Stimulated activated CD4-positive, alpha-beta T cell treated with anti-CD3 and anti-CD28 coated beads, Interleukin-2, amount 100 ng/mL, for 24 hours (primary cell): ENCODE measurements at places on chromosomes 4 and X.
A peak's percentile ranks its signal among the peaks of the same experiment; 100 is the strongest.

GRCh38 chr4:48756689-48757220 lies 23.3 kb downstream of the FRYL start:
- DNase-seq = no peak

GRCh38 chr4:24089851-24090534 lies 200.1 kb upstream of the PPARGC1A start:
- DNase-seq = no peak

DNA sequence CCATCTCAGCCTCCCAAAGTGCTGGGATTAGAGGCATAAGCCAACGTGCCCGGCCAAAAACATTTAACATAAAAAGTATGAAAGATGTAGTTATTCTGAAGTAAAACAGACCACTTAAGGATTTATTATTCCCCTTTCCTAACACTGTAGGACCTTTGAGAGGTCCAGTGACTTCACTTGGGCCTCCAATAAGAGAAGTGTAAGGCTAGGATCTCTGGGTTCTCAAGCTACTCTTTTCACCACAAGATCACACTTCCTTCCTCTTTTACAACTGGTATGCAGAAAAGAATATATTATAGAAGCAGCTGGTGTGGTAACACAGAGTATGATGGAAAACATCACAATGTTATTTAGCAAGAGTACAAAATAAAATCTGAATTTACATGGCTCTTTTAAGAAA lies 30.2 kb upstream of the CCNG2 start:
- no peak for DNase-seq

- DNase-seq = no peak
Measured at GRCh38 chr4:151325949-151326246, 493 bp upstream of the SH3D19 start.

GRCh38 chr4:175453456-175453855 lies 358.6 kb downstream of the GPM6A start:
- no peak for DNase-seq

GRCh38 chr4:174449152-174449551 lies 73.1 kb downstream of the HPGD start:
- no peak for DNase-seq

DNA sequence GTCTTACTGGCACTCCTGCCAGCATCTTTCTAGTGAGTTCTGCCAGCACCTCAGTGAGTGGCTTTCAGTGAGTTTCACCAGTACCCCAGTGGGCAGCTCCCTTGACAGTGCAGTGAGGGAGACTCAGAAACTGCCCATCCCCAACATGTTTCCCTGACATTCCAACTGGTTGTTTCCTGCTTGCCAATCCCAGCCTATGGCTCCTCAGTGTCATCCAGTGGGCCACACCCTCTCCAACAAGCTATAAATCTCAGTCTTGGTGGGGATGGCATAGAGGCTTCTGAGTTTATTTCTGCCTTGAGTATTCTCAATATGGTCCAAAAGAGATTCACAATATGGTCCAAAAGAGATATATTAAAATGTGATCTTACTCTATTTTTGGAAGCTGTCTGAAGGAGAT lies 461.2 kb upstream of the NR3C2 start:
- no peak for DNase-seq

DNA sequence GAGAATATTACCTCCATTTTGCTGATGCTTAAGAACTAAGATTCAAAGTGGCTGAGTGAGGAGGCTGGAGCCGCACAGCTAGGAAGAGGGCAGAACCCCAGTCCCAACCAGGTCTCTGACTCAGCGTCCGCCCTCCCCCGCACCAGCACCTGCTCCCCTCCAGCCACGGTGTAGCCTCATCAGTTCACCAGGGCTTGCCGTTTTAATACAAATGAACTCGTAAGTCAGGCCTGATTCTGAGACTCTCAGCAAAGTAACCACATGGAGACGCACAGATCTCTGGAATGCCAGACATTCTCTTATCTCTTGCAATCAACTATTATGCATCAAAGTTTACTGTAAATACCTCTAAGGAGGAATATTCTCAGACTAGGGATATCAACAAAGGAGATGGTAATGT lies 52.4 kb downstream of the ENPP6 start:
- DNase-seq = no peak

DNA sequence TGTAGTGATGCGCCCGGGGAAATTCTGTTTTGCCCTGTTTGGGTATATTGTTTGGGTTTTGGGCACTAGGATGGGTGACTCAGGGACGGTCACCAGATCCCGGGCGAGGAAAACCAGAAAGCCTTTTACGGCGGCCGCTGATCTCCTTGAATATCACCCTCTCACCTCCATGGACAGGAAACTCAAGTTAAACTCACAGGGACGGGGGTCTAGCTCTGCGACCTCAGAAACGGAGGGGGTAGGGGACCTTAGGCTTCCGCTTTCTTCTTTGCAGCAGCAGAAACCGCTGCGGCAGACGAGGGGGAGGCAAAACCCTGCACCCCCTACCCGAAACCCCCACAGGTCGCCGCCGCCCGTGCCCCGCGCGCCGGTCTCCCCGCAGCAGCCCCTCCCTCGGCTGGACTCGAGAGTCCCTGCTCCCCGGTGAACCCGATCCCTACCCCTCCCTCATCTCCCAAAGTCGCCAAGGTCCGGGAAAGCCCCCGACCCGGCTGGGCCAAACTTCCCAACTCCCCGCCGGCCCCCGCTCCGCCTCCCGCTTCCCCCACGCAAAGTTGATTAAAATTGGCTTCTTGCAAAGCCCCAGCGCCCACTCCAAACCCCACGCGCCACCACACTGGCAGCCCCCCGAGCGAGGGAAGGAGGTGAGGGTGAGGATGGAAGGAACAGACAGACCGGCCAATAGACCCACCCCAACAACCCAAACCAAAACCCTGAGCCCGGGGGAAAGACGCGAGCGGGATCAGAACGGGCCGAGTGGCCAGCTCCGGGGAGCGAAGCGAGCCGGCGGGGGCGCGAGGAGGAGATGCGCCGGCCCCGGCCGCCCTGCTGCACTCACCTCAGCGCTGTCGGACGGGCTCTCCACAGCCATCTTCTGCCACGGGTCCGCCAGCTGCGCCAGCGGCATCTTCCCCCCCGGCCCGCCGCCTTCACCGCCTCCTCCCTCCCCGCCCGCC lies 705 bp downstream of the RPS6KA3 start:
- DNase-seq = peak; percentile 35

DNA sequence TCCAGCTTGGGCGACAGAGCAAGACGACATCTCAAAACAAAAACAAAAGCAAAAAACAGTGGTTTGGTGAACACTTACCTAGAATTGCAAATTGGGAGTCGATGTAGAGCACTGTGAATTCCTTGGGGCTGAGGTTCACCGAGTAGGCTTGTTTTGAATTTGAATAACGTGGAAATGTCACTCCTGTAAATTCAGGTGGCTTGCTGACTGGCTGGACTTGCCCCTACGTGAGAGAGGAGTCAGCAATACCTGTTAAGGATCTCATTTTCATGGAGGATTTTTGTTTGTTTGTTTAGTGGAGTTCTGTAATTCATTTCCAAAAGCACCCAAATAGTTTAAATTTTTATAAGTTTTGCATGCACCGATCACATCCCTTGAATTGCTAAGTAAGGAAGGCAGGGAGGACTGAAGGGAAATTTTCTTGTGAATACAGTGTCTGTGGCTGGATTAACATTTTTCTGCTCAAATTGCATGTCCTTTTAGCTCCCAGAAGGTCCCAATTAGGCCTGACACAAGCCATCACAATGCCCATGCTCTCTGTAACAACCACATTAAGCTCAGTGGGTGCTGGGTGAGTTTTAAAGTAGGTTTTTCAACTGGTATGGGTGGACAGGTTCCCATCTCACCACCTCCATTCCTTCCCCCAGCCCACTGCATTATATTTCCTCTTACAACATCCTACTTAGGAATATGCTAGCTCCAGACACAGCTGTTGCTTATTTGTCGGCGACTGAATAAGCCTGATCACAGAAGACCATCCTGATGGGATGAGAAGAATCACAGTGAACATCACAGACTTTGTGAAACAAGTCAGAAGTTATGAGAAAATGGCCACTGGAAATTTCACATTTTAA lies 58.5 kb upstream of the TTC29 start:
- DNase-seq = no peak

- DNase-seq = no peak
Measured at GRCh38 chr4:27178061-27178460, 317.4 kb downstream of the STIM2 start.

DNA sequence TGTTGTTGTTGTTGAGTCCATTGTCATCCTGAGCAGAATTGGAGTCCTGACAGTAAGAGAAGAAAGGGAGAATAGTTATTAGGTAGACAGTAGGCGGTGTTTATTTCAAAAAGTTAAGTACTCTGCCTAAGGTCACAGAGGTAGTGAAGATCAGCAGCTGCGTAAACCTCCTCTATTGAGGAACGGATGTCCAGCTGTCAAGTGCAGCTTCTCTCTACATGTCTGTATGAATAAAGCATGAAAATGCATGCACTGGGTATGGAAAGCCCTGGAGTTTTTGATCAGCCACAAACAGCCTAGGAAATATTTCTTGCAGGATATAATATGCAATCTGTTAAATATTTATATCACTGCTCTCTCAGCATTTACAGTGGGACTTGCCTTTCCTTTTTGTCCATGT lies 109.4 kb upstream of the CBLL2 start:
- no peak for DNase-seq

DNA sequence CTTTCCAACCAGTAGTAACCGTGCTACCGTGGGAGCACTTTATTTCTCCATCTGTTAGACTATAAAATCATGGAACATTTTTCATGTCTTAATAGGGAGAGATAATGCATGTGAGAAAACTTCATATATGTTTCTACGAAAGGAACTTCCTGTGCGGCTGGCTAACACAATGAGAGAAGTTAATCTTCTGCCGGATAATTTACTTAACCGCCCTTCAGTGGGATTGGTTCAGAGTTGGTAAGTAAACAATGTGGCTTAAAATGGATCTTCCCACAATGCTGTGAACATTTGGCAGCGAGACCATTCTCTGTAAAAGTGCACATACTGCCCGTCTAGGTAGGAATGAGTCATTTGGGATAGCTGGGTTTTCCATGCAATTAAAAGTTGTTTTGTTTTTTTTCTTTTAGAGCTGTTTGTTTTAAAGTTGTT lies 29.6 kb downstream of the PDK3 start:
- DNase-seq = no peak

DNA sequence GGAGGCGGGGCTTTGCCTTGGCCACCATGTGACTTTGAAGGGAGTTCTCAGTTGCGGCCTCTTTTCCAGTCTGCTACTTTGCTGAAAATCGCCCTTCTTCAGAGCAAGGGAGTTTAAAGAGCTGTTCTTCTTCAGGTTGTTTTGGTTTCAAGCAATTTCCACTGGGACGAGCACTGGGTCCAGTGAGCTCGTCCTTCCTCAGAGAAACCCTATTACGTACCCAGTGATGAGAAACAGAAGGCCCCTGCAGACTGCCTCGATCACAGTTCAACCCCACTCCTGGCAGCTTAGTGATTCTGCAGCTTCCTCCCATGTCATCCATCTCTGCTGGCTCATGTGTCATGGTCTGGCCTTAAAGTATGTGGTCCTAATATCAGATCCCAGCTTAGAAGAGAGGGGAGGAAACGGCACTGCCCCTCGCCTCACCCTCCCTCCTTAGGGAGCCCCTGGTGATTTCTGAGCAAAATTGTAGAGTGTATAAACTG lies 7.8 kb upstream of the FAM149A start:
- no peak for DNase-seq

DNA sequence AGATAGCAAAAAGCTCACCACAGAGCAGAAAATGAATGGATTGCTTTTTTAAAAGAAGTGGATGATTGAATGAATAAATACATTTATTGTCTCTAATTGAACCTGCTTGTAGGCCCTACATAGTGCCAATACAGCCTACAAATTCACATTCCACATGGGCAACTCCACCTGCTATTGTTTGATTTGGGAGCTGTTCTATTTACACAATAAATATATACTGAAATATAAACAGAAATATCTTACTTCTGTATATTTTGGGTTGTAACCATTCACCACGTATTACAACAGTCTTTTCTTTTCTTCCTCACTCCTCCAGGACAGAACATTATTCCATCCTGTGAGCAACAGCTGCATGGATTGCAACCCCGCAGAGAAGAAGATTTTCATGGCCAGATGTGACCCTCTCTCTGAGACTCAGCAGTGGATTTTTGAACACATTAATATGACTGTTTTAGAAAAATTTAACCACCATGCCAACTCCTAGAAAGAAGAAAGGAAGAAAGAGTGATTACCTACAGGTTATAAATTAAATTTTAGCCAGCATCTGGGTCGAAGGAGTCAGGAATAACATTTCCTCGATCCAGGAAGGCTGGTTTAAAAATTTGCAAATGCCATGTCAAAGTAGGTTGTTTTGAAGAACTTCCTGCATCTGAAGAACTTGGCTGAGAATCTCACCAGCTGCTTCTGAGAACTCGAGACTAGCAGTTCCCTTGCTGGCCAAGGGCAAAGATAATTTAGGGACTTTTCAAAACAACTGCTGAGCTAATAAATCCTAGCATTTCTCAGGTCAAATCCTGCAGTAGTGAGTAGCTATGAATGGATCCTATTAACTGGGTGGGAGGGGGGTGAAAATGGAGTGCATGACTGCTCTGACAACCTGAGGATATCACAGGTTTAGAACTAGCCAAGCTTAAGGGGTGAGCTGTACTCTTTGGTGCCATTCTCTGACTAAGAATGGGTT lies 128.7 kb upstream of the GALNT7 start:
- no peak for DNase-seq

- no peak for DNase-seq
Measured at GRCh38 chrX:135391734-135392133, 30.0 kb upstream of the SMIM10L2A start.

GRCh38 chr4:22897520-22898108 lies 204.9 kb downstream of the GBA3 start:
- DNase-seq = peak; percentile 24

- DNase-seq = no peak
Measured at GRCh38 chr4:31918891-31919290, 1198.7 kb downstream of the PCDH7 start.

GRCh38 chrX:1582686-1583437 lies 8.5 kb upstream of the AKAP17A start:
- peak; percentile 68 for DNase-seq

DNA sequence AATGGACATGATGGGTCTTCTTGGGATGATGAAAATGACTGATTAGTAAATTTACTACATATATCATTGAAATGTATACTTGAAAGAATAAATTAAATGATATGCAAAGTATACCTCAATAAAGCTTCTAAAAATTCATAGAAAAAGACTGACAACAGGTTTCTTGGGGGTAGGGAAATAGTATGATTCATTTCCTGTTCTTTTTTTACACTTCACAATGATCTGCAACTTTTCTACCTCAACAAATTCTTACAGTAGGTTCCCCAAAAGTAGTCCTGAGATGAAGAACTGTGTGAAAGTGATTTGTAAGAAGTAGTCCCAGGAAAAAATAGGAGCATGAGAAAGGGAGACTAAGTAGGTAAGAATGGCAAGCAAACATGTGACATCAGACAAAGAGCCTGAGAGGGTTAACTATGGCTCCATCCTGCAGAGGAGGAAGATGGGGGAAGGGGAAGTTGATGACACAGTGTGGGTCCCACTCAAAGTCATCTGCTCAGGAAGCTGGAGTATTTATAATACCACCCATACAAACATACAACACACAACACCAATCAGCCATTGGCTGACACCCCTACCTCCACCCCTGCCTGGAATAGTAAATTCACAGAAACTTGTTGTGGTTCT lies 73.9 kb downstream of the ARHGAP6 start:
- DNase-seq = no peak
